ENCODE measurements at places on chromosomes 6 and 20. TPM values are rescaled to one million over a fixed set of nuclear protein-coding genes. Genes with fewer than 3 reads are reported as not detected.

PRL gene
- total RNA-seq = not detected

DNA sequence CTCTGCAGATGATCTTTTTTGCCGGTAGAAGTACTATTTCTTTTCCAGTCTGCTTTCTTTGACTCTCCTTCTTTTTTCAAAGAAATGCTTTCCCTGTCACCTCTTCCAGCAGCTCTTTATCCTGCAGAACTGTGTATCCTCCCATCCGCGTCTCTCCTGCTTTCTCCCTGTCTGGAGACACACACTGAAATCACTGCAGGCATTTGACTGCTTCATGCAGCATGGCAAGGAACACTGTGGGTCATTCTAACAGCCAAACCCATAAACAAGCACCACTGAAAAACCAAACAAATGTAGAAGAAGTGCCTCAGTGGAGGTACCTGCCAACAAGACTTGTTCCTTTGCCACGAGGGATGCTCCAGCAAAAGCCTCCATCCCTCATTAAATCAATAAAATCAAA is 403.7 kb upstream of the CITED2 start:
- H3K27ac ChIP-seq = no peak overlapping the region
- no peak for DNase-seq
- no peaks in the 10 kb centered on the region for H3K4me1 ChIP-seq
- no peak overlapping the region for H3K4me3 ChIP-seq

- H3K36me3 ChIP-seq = peaks cover 83% of the 10 kb centered on the region
- no peaks in the 10 kb centered on the region for H3K4me1 ChIP-seq
- DNase-seq = peak; percentile 17
- no peak overlapping the region for H3K27ac ChIP-seq
- no peak overlapping the region for H3K4me3 ChIP-seq
- no peaks in the 10 kb centered on the region for H3K27me3 ChIP-seq
These were observed 33.0 kb downstream of the PYGB start for GRCh38 chr20:25280574-25281535.

GRCh38 chr6:3906846-3907151 is 57.6 kb downstream of the FAM50B start:
- no peak overlapping the region for H3K4me3 ChIP-seq
- no peak for DNase-seq
- H3K27ac ChIP-seq = no peak overlapping the region
- H3K36me3 ChIP-seq = no peaks in the 10 kb centered on the region

All from upper lobe of left lung (tissue), 6 donors.